Brain (organoid and tissue), 16 donors: ENCODE measurements at places on chromosomes 2 and 18. TPM values are rescaled to one million over a fixed set of nuclear protein-coding genes. Genes with fewer than 3 reads are reported as not detected.

- no peak for DNase-seq
Observed at GRCh38 chr18:22238681-22239080, 69.3 kb downstream of the GATA6 start.

- DNase-seq, result peak; percentile 79
Observed at GRCh38 chr2:57516698-57517340, 529.8 kb upstream of the VRK2 start.

- DNase-seq, result peak; percentile 95
Observed at GRCh38 chr2:133591164-133591563, 22.9 kb upstream of the NCKAP5 start.

DNA sequence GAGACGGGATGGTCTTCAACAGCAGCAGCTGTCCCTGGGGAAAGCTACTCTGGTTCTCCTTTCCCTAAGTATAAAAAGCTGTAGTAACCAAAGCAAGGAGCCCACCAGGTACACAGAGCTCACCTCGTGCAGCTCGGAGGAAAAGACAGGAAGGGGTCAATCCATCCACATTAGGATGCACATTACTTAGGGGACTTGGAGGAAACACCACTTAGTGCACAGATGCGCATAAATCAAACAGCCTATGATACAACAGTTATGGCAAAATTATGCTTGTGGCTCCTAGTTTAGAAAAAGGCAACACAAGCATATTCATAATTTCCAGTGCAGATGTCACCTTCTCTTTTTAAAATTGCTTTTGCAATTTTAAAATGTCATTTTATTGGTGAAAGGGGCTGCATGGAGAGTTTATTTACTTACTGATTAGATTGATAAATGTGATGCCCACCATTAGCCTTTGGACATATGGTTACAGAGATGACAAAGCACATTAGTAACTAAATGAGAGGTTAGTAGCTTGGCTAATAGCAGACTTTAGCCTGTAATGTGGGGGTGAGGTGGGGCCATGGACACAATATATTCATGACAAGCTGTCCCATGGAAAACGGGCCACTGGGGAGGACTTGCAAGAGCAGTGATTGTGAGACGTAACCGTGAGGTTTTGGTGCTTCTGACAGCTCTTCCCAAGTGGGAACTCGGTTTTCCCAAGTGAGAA, 199.8 kb downstream of the MYT1L start:
- no peak for DNase-seq

DNA sequence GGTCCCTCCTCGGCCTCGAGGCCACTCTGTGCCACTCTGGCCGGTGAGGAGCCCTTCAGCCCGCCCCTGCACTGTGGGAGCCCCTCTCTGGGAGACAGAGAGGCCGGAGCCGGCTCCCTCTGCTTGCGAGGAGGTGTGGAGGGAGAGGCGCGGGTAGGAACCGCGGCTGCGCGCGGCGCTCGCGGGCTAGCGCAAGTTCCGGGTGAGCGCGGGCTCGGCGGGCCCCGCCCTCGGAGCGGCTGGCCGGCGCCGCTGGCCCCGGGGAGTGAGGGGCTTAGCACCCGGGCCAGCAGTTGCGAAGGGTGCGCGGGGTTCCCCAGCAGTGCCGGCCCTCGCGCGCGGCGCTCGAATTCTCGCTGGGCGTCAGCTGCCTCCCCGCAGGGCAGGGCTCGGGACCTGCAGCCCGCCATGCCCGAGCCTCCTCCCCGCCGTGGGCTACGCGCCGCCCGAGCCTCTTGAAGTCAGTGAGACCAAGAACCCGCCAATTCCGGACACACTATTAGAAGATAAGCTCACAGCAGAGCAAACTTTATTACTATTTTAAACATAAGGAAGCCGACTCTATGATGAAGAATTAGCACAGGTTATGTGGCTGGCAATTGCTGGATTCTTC, 825.8 kb upstream of the FANCL start:
- no peak for DNase-seq

DNA sequence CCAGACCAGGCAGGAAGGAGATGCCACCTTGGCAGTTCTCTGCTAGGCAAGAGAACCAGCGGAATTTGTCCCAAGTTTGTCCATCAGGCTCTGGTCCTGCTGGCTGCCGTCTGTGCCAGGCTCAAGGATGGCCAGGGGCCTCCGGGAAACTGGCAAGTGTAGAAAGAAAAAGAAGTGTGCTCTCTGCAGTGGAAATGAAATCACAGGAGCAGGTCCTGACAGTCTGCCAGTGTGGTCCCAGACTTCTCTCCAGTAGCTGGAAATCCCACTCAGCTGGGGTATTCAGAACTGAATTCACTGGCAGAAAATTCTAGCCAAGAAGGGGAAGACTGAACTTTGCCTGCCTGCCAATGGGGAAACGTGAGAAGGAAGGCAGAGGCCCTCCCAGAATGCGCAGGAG, 91.0 kb downstream of the STPG4 start:
- DNase-seq, result peak; percentile 85

- DNase-seq, result peak; percentile 55
Observed at GRCh38 chr18:58492891-58493469, 135.9 kb downstream of the ALPK2 start.

GRCh38 chr2:118535171-118535817, 312.2 kb downstream of the EN1 start:
- DNase-seq, result no peak

GRCh38 chr2:239990966-239991365, 34.2 kb downstream of the NDUFA10 start:
- DNase-seq, result no peak

DNA sequence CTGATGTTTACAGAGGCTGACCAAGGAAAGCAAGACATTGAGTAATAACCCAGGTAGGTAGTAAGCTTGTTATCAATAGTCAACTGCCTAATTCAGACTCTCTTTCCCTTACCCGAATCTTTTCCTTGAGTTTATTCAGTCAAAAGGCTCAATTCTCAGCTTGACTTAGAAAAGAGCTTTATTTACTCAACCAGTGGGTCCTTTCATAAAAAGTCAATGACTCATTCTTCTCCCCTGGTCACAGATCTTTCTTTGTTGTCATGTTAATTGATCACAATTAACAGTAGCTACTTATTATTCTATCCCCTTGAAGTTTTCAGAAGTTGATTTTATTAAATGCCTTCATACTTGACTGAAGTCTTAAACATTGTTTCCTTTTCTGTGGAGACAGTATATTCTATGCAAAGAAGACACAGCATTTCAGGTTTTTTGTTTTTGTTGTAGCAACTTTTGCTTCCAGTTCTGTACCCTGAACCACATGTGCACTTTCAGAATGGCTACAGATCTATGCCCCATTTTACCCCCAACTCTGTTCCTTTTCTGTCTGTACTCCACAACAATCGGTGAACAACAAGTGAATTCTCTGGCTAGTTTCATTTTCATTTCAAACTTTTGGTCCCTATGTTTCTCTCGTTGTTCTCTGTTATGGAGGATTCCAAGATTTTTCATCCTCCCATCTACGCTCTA, 428.3 kb downstream of the NCKAP5 start:
- DNase-seq, result no peak

- no peak for DNase-seq
Observed at GRCh38 chr18:76948345-76948744, 126.0 kb downstream of the ZNF236 start.

- peak; percentile 65 for DNase-seq
Observed at GRCh38 chr2:33307659-33308270, 168.7 kb upstream of the RASGRP3 start.

- DNase-seq, result no peak
Observed at GRCh38 chr2:203918839-203919238, 17.7 kb upstream of the ICOS start.

GRCh38 chr2:120539424-120539936, 193.5 kb downstream of the INHBB start:
- DNase-seq, result peak; percentile 93

DNA sequence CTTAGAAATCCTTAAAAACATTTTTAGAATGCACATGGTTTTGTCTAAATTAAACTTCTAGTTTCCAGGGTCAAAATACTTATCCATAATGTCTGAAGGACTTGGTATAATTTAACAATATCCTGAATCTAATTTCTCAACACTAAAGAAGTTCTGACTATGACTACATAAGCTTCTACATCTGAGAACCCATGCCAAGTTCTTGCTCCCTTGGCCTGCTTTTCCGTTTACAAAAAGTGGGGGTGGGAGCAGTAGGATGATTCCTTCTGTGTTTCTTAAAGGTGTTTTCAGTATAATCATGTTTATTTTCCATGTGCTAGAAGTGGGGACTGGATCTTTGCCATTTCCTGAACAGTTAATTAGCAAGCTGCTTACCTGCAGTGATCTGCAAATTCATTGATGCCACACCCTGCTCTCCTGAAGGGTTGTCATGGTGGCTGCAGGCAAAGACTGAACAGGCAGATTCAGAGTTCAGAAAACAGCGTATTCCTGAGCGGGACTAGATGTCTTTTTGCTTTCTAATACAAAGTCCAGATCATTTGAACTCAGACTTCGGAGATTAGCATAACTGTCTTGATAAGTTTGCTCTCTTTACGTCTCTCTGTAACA, 36.2 kb downstream of the ADNP2 start:
- no peak for DNase-seq

The ANKRD30BL gene
- polyA plus RNA-seq, result not detected

The MATN3 gene
- 2.0 TPM for polyA plus RNA-seq

The SRD5A2 gene
- polyA plus RNA-seq, result not detected

The GALNT5 gene
- not detected for polyA plus RNA-seq

The CYB5A gene
- polyA plus RNA-seq, result 243 TPM

The HOXD8 gene
- polyA plus RNA-seq, result 10.0 TPM

The AQP12B gene
- polyA plus RNA-seq, result 0.19 TPM

The CAPN13 gene
- 1.7 TPM for polyA plus RNA-seq

The MIB1 gene
- polyA plus RNA-seq, result 9.6 TPM
